ENCODE measurements at places on chromosomes 16 and 17.

GRCh38 chr17:58208344-58208743 lies 10.7 kb downstream of the MKS1 start:
- no peak for DNase-seq

DNA sequence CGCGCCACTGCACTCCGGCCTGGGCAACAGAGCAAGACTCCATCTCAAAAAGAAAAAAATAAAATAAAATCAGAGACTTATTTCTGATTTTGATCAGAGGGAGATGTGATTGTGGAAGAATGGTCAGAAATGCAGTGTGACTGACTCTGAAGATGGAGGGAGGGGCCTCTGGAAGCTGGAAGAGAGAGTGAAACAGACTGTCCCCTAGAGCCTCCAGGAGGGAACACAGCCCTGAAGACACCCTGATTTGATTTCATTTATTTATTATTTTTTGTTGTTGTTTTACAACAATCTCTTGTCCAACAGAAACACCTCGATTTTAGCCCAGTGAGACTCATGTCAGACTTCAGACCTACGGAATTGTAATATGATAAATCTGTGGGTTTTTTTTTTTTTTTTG lies 26.1 kb downstream of the BCL7C start:
- DNase-seq: no peak

DNA sequence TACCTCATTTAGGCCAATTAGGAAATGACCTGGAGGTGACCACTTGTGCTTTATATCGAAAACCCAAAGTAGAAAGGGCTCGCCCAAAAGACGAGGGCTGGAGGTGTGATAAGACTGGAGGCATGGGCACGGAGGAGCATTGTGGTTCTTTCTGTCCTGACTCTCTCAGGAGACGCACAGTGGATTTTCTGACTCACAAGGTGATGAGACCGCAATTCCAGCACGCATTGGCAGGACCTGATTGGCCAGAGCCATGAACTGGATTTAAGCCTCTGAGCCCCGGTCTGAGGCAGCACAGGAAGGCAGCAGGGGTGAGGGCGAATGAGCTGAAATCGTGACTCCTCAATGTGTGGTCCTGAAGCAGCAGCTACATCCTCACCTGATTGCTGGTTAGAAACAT lies 559.1 kb upstream of the SALL1 start:
- no peak for DNase-seq

GRCh38 chr16:60729051-60729450 lies 1307.2 kb downstream of the CDH8 start:
- DNase-seq: no peak

DNA sequence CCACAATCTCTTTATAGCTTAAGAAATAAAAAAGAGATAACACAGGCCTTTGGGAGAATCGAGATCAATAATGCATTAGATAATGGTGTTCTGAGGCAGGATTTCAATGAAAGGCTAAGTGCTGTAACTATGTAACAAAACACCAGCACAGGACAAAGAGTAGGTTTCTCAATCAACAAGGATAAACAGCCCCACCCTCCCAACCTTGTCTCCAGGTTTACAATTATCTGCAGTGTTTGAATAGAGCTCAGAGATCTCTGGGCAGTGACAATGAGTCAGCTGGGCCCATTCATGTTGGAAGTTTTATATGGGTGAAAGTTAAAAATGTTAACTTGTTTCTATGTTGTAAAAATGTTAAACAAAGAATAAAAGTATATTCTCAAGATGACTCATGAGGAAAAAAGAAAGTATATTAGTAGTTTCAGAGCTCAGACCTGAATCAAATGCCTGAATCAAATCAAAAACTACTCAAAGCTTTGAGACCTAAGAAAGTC lies 17.0 kb upstream of the KRT20 start:
- peak; percentile 59 for DNase-seq

GRCh38 chr16:85349365-85350145 lies 237.3 kb upstream of the CIBAR2 start:
- DNase-seq: no peak

GRCh38 chr17:76585649-76586593 lies at the start of gene ST6GALNAC2:
ST6GALNAC2 (minus strand) TSS chr17:76585860; CDS start chr17:76585808, 52 bp downstream.
- DNase-seq: no peak

DNA sequence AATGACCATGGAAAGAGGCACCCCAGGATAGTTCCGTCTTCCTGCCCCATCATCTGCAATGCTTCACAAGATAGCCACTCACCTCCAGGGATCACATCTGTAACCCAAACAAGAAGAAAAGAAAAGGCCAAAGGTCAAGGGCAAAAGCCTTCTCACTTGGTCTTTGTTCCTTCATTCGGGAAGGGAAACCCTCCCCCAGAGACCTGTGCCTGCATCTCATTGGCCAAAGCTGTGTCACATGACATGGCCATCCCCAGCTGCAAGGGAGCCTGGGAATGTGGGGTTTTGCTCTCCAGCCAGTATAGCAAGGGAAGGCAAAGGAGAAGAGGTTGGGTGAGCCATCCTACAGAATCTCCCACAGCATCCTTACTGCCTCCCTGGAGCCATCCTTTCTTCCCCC lies 47.9 kb downstream of the NOL11 start:
- no peak for DNase-seq

GRCh38 chr17:66893382-66893781 lies 58.5 kb downstream of the CACNG5 start:
- DNase-seq: no peak
